Stimulated activated CD4-positive, alpha-beta T cell treated with anti-CD3 and anti-CD28 coated beads, Interleukin-15, amount 100 ng/mL, for 1 hour (primary cell): ENCODE measurements at places on chromosomes 2 and 18.

GRCh38 chr2:102166189-102166845, 20.5 kb upstream of the IL1RL2 start:
- no peak for DNase-seq

- no peak for DNase-seq
Observed at GRCh38 chr2:236861944-236862343, 223.7 kb upstream of the COPS8 start.

DNA sequence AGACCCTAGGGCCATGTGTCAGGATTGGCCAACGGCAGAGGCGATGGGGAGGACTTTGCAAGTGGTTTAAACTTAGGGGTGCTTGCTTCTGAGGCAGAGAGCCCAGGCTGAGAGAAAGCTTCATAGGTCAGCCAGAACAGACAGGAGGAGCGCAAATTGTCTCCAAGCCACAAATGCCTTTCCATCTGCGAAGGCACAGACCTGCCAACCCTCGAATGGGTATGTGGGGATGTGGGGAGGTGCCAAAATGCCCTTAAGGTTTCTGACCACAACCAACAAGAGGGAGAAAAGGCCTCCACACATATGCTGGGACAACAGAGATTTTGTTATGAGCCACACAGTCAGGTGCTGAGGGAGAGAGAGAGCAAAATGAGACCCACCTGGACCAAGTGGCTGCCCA, 283.6 kb downstream of the CYP26B1 start:
- no peak for DNase-seq

DNA sequence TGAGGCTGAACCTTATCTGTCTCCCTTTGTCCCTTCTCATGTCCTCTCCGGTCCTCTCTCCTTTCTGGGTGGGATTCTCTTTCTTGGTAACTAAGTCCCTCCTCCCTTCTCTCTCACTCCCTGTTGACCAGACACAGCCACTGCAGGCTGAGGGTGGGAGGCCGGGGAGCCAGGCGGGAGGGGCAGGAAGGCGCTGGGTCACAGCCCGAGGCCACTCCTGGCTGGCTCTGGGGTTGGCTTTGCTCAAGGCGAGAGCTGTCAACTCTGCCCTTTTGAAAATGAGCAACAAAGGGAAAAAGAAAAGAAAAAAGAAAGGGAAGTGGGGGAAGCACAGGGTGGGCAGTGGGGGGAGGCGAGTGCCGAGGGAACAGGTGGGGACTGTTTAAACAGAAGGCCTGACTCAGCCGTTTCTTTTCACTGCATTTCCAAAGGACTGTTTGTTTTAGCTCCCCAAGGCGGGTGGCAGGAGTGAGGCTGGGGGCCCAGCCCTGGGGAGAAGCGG, 70.5 kb upstream of the IGFBP5 start:
- DNase-seq = no peak

- DNase-seq = no peak
Observed at GRCh38 chr2:160220545-160221009, 20.5 kb upstream of the ITGB6 start.

- DNase-seq = no peak
Observed at GRCh38 chr2:149056541-149057255, 18.2 kb downstream of the LYPD6B start.

GRCh38 chr2:24009680-24010476, at the start of gene MFSD2B:
MFSD2B (plus strand) TSS chr2:24010085; CDS start chr2:24010097, 12 bp downstream.
- no peak for DNase-seq

DNA sequence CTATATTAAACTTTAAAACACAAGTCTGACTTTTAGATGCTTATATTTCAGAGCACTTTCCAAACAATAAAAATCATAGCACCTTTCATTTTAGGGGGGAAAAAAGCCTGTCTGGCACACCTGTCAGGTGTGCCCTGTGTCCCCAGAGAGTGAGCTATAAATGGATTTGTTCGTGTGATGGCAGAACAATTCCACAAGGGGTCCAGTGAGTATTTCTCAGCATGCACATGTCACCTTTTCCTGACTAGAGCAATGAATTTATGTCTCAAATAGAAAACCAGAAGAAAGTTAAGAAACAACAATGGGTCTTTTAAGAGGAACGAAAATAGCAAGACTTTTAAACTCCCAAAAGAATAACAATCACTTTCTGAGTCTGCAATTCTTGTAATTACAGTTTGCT, 55.9 kb downstream of the ACVR1C start:
- DNase-seq = no peak

DNA sequence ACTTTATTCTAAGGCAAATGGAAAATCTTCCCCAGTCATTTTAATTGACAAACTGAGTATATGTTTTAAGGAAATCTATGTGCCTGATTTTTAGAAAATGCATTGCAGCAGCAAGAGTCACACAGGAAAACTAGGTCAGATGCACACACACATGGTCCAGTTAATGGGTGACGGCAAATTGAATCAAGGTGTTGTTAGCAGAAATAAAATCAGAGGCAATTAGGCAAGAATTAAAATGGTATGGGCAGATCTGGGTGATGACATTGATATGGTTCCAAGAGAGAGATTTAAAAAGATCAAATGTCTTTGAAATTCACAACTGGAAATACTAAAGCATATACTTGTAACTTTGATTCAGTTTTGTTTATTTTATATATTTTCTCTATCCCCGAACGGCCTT, 174.2 kb upstream of the CDH19 start:
- no peak for DNase-seq

- DNase-seq = no peak
Observed at GRCh38 chr2:149744865-149745264, 157.3 kb upstream of the MMADHC start.

DNA sequence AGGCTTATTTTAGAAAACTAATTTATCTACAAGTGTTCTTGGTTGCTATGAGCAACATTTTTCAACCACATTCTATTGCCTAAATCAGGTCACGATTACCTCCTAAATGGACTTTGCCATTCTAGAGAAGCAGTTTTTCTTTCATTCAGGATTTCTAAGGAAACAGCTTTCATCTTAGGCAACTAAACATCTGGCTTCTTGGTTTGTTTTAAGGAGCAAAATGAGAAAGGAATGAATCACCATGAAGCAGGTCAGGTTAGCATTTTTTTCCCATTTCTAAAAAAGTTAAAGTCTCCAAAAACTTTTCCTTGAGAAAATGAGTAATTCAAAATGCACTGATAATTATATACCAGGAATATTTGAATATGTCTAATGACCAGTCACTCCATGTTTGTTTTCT, 114.8 kb downstream of the GAREM1 start:
- no peak for DNase-seq

- no peak for DNase-seq
Observed at GRCh38 chr2:66577321-66578053, 142.6 kb downstream of the MEIS1 start.

DNA sequence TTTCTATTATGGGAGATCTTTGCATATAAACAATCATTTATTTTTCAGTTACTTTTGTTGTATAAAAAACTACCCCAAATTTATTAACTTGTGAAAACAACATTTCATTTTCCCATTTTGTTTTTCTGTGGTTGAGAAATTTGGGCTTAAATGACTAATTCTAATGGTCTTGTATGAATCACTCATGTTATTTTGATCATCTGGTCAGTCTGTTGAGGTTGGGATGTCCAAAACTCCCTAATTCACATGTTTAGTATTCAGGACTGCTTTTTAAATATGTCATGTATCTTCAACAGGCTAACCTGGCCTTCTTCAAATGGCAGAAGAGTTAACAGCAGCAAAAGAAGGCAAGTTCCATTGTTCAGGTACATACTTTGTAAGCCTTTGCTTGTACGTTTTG, 788.1 kb downstream of the TRIB2 start:
- no peak for DNase-seq

- no peak for DNase-seq
Observed at GRCh38 chr18:12768625-12769024, 65.8 kb downstream of the PSMG2 start.

DNA sequence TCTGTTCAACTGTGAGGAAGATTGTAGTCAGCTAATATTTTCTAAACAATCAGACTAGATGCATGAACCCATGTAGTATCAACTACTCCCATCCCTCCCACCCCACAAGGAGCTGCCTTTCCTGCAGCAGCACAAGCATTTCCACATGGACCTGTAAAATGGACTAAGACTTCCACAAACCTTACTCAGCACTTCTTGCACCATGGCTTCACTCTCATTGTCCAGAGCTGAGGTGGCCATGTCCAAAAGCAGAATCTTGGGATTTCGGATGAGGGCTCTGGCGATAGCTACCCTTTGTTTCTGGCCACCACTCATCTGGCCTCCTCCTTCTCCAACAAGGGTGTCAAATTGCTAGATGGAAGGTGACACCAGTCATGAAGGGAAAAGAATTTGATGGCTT, 61.3 kb downstream of the ABCB11 start:
- DNase-seq = no peak

DNA sequence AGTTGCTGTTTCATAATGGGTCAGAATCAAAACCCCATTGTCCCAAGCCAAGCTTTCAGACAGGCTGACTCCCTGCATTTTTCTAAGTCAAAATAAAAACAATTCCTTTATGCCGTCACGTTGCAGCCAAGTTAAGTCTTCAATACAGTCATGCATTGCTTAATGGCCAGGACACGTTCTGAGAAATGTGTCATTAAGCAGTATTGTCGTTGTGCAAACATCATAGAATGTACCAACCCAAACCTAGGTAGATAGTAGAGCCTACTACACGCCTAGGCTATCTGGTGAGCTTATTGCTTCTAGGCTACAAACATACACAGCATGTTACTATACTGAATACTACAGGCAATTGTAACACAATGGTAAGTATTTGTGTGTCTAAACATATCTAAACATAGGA, 160.4 kb upstream of the FOSL2 start:
- DNase-seq = no peak

- no peak for DNase-seq
Observed at GRCh38 chr2:9330612-9331270, 92.6 kb downstream of the ITGB1BP1 start.

DNA sequence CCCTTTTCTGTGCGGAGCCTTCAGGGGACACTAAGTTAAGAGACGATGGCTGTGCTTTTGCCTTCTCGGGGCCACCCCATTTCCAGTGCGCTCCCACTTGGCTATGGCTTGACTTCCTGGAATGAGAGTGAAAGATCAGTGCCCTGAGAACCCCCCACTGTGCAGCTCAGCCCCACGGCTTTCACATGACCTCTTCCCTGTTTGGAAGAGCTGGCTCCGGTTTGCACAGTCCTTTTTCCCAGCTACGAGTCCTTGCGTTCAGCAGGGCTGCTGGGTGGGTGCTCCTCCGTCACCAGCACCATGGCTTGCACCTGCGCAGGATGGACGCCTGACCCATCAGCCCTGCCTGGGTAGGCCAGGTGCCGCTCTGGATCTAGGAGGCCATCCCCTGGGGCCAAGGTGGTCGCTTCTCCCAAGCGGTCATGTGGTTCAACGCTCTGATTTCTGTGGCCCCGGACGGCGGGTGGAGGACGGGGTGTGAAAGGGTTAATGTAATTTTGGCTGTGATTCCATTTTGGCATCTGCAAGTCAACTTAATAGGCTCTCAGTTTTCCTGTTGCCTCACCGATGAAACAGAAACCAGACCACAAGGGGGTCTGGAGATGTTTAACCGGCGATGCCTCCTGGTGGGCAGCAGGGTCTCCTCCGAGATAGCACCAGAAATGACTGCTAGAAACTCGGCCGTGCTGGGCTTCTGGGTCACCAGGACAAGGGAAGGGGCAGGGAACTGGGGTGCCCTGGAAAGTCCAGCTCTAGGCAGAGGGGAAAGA, 113.1 kb upstream of the HAAO start:
- DNase-seq = no peak

DNA sequence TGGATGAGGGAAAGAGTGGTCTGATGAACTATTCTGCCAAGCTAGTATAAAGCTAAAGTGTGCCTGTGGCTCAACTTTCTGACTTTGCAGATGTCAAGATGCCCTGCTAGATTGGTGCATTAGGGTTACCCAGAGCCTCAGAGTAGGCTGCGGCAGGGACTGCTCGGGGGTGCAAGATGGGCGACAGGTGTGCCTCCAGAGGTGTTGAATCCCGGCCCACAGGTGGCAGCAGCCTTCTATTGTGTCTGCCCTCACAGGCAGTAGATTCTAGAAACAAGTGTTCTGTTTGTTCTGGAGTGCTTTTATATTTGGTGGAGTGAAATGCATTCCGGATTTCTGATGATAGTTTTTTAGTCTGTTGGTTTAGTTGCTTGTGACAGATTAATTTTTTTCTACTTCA, 131.6 kb upstream of the IL1R2 start:
- no peak for DNase-seq

GRCh38 chr2:126736133-126736874, 80.3 kb downstream of the GYPC start:
- DNase-seq = no peak

DNA sequence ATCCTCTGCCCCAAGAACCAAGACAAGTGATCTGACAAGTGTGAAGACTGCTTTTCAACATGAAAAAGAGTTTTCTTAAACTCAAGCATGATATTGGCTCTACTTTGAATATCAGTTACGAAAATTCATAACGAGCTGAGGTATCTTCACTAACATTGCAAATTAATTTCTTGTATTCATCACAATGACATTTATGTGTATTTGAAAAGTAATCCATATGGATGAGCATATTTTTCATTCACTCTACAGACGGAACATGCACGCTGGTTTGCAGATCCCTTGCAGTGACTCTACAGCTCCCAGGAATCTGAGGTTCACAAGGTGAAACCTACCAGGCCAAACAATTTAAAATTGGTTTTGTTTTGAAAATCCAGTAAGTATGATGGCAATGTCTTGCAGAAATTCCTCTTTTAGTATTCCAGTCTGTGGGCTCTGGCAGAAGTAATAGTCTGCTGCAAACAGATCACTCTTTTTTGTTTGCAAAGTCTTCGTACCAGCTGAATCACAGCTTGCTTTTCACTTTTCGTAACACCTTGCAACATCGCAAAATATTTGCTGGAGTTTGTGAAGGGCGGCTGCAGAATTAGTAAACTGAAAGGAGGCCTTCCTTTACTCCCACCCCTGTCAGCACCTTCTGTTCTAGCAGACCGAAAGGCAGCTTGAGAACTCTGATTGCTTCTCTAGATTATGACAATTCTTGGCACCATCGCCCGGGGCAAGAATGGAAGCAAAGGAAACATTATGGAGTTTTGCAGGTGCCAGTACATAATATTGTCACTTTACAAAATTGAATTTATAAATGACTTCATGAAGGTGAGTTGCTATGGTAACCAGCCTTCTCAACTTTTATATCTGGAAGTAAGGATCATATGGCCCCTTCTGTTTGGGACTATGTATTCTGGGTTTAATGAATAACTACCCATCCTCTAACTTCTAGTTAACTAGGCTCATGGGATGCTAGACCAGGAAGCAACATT, 168.7 kb downstream of the TMEM247 start:
- DNase-seq = no peak

GRCh38 chr18:13446024-13446423, 227.5 kb downstream of the LDLRAD4 start:
- no peak for DNase-seq

DNA sequence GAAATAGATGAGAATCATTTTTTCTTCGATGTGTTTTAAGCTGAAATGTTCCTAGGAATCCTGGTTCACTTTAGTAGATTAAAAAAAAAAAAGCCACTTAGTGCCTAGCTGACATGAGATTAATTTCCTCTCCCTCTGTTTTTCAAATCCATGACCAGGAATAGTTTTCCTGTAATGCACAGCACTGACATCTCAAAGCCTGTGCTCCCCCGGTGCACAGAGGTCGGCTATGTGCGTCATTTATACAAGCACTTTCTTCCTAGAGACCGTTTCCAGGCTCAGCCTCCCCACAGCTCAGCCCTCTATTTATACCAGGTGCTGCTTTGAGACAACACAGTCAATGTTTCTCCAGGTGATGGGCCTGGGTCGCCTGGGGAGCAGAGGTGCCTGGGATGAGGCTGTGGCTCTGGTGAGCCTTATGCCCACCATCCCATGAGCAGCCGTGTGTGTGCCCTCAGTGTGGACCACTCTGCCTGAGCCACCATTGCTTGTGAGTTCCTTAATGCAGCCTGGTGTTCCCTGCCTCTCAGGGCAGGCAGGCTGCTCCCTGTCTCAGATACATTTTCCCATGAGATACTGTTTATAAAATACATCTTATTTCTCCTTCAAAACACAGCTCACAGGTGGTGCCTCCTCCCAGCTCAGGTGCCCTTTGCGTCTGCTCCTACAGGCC, 515.7 kb upstream of the HS6ST1 start:
- DNase-seq = no peak
